ENCODE measurements at places on chromosomes 1 and 21. TPM values are rescaled to one million over a fixed set of nuclear protein-coding genes. Genes with fewer than 3 reads are reported as not detected.

The NBPF10 gene
- 1.1 TPM for total RNA-seq

The NBPF4 gene
- 0.16 TPM for total RNA-seq

The C1QC gene
- 7.5 TPM for total RNA-seq

The IVL gene
- not detected for total RNA-seq

The SPRR2B gene
- total RNA-seq = not detected

The SMPDL3B gene
- total RNA-seq = not detected

The TEX38 gene
- total RNA-seq = not detected

Measured in occipital lobe (tissue), 3 donors.